ENCODE measurements at places on chromosomes 4 and X.

- no peak for DNase-seq
These were observed 12.8 kb downstream of the CYSLTR1 start for GRCh38 chrX:78314561-78314960.

DNA sequence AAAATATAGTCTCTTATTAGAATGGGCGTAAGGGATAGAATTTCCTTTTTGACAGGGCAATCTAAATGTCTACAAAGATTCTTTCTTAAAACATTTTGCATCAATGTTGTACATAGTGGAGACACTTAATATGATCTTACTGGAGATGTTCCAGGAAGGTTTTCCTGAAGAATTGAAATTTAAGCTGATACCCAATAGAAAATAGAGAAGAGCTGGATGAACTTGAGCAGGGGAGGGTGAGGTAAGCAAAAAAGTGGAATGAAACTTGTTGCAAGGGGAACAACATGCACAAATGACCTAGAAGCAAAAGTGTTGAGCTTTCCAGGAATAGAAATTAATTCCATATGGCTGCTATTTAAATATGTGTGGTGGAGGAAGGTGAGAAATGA lies 19.7 kb downstream of the SLAIN2 start:
- DNase-seq: no peak

DNA sequence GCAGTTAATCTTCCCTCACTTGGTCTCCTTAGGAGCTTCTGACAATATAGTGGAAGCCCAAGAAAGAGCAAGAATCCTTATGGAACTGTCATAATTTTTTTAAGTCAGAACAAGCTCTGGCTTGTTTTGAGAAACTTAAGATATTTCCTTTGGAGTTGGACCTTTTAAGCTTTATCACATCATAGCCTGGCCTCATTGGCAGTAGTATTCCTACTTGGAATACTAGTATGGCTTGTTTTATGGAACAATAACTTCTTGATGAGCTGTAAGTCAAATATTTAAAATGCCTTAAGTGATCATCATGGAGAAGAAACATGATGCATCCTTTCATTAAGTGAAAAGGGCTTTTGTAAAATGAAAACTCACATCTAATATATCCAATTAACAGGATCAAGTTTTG lies 78.0 kb upstream of the NRK start:
- DNase-seq: no peak

DNA sequence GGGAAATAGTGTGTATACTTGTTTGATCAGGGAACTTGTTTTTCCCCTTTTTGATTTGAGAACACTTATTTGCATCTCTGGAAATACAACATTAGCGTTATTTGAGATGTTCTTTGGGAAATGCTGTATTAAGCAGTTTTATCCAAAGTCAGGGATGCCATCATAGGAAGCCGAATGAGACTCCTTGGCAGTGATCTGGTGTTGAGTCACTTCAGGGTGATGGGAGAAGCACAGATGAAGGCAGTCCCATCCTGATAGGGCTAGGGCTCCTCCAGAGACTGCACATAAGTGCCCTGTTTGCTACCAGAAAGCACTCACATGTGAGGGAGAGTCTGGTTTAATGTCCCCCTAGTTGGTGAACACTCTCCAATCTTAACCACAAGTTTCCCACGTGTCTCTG lies 62.3 kb downstream of the IL1RAPL1 start:
- no peak for DNase-seq

DNA sequence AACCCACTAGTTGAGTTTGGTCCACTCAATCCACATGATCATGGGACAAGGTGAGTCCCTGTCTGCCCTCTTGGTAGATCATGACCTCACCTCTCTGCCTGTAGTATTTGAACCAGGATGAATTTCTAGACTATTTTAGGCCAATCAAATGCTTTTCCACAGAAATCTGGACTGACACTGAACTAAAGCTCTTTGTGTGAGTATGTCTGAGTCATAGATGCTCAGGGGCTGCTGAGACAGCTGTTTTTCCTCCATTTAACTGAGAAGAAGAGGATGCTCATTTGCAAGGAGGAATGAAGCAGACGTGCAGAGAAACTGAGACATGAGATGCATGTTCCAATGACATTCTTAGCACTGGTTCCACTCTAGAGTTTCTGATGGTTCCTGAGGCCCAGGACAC lies 77.3 kb upstream of the TMEM47 start:
- no peak for DNase-seq

GRCh38 chrX:111259559-111259958 lies 10.7 kb downstream of the CAPN6 start:
- peak; percentile 36 for DNase-seq

- peak; percentile 47 for DNase-seq
These were observed 7.0 kb downstream of the HTRA3 start for GRCh38 chr4:8276358-8277240.

- no peak for DNase-seq
These were observed 46.8 kb downstream of the UGT2A3 start for GRCh38 chr4:68904786-68905185.

GRCh38 chr4:142752202-142752786 lies 93.8 kb downstream of the INPP4B start:
- peak; percentile 21 for DNase-seq

DNA sequence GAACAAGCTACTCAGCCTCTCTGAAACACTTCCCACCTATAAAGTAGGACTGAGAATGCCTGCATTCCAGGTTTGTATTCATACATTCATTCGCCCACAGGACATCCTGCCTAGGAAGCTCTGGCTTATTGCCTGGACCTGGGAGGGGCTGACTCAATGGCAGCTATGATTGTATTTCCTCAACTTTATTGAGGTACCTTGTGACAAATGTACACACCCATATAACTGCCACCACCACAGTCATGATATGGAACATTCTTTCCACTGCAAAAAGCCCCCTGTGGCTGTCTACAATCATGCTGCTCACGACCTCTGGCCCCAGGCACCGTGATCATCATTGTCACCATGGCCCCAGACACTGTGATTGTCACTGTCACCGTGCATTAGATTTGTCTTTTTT lies 68.3 kb downstream of the ABLIM2 start:
- DNase-seq: no peak

DNA sequence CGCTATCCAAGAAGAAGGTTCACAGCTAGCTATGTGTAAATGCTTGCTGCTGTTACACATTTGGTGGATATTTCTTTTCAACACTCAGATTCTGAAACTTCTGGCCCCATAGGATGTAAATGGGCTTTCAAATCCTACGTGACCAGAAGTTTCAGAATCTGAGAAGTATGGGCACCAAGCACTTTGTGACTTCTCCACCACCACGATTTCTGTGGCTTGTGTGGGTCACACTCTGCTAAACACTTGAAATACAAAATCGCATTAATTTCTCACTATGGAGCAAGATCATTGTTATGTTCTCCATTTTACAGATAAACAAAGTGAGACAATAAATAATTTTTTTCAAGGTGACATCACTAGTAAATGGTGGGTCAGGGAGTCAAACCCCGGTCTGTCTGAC lies 259.4 kb upstream of the JADE1 start:
- no peak for DNase-seq

DNA sequence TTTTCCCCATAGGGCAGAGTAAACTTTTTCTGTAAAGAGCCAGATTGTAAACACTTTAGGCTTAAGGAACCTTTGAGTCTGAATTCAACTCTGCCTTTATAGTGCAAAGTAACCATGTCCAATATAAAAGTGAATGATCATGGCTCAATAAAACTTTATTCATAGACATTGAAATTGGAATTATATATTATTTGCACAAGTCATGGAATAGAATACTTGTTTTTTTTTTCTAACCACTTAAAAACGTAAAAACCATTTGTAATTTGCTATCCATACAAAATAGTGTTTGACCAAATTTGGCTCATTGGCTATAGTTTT lies 54.1 kb upstream of the MYOZ2 start:
- DNase-seq: no peak

GRCh38 chr4:69104719-69105275 lies 8.5 kb downstream of the UGT2B7 start:
- DNase-seq: no peak

GRCh38 chr4:3406431-3406830 lies 35.3 kb upstream of the HGFAC start:
- DNase-seq: no peak

DNA sequence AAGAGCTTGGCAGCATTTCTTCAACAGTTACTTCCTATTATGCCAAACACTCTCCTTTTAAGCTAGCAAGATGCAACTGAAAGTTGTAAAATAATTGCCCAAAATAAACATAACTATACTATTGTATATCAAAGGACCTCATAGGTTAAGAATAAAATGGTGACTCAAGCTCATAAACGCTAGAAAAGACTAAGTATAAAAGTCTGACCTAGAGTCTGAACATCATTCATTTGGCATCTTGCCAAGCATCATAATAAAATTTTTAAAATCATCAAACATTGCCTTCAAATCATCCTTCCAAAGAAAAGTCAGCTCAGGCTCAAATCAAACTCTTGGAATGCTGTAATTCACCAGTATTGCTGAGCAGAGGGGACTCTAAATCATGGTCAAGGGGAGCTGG lies 281.2 kb downstream of the QDPR start:
- DNase-seq: no peak

- no peak for DNase-seq
These were observed 537.7 kb downstream of the TRAM1L1 start for GRCh38 chr4:116547632-116548031.

- DNase-seq: no peak
These were observed 92.5 kb downstream of the FBXL5 start for GRCh38 chr4:15562623-15563022.

DNA sequence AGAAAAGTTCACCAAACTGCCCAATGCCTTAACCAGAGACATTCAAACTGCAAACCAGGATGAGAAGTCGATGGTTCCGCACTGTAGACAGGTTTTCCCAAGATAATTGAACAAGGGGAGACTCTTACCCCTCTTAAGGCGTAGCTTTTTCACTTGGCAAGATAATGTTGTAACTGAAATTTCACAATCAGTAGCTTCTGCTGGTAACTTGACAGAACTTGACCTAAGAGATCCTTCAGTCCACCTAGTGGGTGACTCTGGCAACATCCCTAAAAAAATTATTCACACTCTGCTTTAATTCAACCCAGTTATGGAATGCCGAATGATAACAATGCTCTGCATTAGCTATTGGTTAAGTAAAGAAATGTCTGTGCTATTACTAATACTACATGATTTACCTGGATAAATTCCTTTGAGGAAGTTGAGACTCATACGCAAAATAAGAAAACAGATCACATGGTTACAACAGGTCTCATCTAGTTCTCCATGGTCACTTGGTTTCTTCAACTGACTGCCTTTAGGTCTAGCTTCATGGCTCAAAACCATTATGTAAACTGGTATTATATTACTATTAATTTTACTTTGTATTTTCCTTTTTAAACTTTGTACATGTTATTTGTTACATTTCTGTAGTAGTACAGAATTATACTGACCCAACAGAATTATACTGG lies 9.1 kb downstream of the ELF2 start:
- no peak for DNase-seq

DNA sequence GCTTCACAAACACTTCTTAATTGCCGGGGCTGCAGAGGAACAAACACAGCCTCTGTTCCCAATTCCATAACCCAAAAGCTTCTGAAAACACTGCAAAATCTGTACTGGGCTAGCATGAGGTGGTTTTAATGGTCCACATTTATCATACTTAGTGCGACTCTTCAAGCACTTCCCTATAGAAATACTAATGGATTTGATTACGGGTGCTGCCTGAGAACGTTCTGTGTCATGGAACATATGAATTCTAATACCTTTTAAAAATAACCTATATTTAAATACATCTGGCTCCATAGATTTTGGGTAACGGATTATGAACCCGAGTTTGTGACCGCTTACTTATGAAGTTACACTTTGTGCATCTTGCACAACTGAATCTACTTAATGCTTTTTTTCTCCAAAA lies 35.4 kb upstream of the STS start:
- peak; percentile 91 for DNase-seq

- DNase-seq: no peak
These were observed 5.6 kb downstream of the PRDM8 start for GRCh38 chr4:80202741-80203553.

DNA sequence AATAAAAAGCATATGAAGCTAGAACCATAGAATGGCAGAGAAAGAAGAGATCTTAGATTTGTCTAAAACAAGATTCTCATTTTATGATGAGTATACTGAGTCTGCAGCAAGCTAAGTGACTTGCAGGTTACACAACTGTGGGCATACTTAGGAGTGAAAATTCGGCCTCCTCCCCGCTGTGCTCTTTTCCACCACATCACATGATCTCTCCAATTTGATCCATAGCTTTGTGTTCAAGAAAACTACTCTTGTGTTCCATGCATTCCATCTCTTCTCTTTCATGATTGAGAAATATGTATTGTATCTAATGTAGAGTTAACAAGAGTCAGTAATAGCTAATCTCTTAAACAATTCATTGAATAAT lies 234.3 kb downstream of the SCFD2 start:
- no peak for DNase-seq

DNA sequence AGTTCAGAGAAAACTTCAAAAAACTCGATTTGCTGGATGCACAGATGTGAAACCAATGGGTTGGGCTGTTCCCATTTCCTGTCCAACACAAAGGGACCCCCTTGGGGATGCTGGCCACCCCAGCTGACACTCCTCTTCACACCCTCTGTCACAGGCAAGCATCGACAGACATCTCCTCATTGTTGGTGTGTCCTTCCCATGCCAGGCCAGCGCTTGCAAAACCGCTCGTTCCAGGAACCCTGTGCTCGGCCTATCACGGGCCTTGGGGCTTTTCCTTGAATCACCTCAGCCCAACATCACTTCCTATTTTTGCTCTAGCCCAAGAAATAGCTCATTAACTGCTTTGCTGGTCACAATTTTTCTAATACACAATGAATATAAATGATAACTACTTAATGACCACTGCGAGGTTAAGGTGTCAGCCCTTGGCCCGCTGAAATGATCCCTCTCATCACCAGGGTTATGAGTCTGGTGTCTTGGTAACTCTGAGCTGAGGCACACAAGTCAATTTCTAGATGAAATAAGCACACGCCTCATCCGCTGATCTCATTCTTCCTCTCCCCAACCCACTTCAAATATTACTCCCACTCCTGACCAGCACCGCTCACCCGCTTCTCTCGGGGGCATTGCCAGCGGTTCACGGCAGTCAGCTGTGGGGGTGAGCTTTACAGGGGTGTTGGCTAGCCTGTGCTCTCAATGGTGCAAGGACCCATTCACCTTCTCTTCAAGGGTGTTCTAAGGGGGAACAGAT lies 32.3 kb downstream of the BCOR start:
- DNase-seq: no peak

DNA sequence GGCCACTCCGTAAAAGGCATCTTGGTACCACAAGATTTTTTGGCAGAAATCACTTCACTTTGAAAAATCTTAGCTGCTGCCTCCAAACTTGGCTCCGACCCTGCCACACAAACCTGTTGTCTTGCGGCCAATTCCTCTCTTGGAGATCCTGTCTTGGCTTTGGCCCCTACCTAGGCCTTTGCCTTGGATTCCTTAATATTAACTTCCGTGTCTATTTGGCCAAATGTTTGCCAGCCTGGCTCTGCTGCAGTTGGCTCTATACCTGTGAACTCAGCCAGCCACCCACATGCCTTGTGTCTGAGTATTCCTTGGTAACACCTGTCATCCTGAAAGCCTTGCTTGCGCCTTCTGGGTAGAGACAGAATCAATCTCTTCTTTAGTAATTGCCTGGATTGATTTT lies 12.5 kb downstream of the GRXCR1 start:
- DNase-seq: no peak

- DNase-seq: peak; percentile 15
These were observed 430.7 kb downstream of the IDS start for GRCh38 chrX:149074398-149074797.

GRCh38 chrX:54891573-54891972 lies 29.1 kb upstream of the TRO start:
- DNase-seq: peak; percentile 57

Data from NCI-H69 (cell line).